ENCODE measurements at places on chromosomes 5 and 9.

DNA sequence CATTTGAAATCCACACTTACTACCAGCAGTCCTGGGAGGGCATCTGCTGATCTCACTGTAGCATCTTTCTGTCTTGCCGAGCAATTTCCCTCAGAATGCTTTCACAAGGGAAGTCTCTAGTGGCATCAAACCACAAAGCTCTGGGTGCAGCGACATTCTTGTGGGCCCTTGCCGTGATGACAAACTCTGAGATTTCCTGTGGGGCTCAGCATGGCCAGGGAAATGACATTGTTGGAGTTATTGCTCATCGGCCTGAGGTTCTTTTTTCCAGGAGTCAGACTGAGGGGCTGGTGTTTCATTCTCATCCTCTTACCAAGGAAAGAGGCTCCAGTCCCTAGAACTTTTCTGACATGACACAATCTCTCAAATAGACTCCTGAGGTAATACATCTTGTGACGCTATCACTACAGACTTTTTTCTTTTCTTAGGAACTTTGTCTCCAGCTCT lies 51.4 kb downstream of the PFDN1 start:
- no peak for DNase-seq

DNA sequence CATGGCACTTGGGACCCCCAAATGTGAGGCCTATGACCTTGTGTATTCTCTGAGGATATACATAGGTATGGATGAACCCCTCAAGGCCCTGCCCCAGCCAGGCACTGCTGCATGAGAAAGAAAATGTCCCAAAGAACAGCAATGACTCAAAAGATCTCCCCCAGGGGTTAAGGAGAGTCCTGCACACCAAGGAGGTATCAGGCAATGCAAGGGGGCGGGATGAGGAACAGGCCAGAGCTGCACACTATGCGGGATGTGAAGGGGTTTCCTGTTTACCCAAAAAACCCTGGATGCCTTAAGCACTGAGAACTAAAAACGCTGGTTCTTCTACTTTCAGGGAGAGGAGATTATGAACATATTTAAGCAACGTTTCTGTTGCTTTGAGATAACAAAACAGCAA lies 3.4 kb downstream of the RAPGEF1 start:
- no peak for DNase-seq

- no peak for DNase-seq
Measured at GRCh38 chr9:127075624-127076372, 46.6 kb downstream of the ANGPTL2 start.

DNA sequence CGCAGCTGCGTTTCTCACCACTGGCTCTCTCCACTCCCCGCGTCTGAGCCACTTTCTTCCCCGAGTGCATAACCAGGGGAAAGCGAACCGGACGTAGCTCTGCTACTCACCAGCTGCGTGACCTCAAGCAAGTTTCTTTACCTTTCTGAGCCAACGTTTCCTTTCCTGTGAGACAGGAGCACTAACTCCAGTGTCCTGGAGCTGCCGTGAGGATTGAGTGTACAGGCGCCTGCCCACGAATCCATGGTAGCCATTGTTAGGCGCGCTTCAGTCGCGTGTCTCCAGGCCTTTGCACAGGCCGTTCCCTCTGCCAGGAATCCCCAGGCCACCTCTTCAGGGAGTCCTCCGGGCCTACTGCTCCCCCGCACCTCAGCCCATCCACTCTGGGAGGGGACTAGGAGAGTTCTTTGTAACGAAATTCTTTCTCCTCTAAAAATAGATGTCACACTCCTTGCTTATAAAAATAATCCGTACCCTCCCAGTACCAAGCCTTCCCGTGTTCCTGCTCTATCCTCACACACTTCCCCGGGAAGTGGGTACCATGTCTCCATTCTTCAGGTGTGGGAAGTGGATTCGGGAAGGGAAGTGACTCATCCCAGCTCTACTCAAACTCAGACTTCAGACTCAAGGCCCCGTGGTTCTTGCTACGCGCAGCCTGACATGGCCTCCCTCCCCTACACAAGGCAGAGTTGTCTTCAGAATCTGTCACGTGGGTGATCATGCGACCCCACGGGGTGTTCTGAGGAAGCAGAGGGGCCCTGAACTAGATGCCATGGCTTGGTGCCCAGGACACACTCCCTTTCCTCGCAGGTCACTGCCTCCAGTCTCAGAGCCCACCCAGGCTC lies 16.1 kb upstream of the CRB2 start:
- DNase-seq = no peak

DNA sequence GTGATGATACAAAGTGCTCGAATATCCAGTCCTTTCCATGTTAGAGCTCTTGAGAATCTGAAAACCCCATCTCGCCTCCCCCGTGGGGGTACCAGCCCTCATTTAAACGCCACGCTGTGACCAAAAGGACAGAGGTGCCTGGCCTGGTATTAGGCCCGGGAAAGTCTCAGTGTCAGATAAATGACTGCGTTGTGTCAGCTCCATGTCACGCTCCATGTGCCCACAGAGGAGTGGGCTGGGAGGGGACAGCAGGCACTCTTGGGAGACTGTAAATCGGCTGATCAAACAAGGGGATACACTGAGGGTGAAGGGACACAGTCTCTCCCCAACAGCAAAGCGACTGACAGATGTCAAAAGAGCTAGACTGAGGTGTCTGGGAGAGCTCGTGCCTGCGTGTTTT lies 65.7 kb upstream of the ECM2 start:
- DNase-seq = no peak

DNA sequence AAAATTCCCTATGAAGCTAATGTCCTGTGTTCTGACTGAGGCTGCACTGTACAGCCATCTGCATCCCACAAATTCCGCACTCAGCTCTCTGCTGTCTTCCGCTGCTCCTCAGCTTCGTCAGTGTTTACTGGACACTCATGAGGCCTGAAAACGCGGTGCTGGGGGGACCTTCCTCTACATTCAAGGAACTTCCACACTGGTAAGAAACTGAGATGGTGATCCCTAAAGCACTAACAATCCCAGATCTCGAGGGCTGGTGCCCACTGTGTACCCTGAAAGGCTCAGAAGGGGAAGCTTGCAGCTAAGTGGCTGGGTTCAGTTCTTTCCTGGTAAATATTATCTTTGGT lies 117.9 kb downstream of the NRG2 start:
- DNase-seq = no peak

DNA sequence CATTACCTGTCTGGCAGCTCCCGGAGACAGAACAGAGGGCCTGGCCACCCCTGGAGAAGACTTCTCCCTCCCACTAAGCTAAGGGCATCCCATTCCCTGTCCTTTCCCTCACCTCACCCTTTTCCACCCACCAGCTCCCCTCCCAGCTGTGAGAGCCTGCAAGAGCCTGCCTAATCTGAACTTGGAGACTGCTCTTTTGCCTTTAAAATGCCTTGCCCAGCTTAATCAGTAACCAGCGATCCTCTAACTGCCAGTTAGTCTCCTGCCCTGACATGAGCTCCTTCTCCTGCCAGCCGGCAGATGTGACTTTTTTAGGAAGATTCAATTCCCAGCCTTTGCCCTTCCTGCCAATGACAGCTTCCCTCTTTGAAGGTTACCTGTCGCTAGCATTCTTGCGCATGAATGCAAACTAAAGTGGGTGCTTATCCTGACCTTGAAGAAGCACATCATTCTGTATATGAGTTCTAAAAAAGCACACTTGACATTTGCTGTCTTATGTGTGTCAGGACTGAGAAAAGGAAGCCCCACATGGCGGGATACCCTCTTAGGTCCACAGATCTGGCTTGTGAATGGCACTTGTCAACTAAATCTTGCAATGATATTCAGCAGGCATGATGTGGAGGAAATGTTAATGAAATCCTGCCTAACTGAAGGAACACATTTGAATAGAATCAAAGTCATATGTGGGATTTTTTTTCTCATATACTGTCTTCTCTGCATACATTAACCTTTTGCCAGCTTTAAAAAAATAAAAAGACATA lies 411.2 kb upstream of the SLC30A5 start:
- peak; percentile 50 for DNase-seq

DNA sequence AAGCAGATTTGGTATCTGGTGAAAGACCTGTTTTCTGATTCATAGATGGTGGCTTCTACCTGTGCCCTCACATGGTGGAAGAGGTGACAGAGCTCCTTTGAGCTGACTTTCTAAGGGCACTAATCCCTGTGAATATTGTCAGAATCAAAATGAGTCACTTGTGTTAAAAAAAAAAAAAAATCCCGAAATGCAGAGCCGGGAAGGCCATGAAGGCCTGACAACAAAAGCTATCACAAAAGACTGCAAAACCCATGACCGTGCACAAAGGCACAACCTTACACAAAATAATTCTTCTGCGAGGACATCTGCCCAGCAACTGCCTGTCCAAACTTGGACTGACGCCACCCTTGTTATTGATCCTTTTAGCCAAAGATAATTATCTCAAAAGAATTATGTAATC lies 19.6 kb upstream of the UBTD2 start:
- DNase-seq = peak; percentile 14

- DNase-seq = no peak
Measured at GRCh38 chr5:160198146-160198545, 31.2 kb upstream of the FABP6 start.

GRCh38 chr9:93541581-93542349 lies 34.6 kb upstream of the PHF2 start:
- DNase-seq = no peak

DNA sequence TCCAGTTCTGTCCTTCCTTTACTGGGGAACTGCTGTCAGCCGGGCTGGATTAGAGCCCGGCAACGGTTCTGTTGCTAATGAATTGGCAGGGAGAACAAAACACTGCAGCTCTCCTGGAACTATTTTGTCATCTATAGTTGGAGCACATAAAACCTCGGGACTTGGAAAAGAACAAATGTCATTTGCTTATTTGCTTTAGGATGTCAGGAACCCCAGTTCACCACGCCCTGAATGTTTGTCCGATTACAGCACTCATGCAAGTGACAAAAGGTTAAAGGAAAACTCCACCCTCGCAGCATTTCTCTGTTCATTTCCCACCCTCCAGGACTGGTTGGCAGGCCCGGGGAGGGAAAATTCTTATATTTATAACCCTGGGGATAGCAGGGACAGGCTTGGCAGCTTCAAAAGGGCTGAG lies 66.4 kb upstream of the PLPP1 start:
- peak; percentile 74 for DNase-seq

GRCh38 chr9:90870621-90871326 lies 69.2 kb downstream of the SYK start:
- peak; percentile 43 for DNase-seq

DNA sequence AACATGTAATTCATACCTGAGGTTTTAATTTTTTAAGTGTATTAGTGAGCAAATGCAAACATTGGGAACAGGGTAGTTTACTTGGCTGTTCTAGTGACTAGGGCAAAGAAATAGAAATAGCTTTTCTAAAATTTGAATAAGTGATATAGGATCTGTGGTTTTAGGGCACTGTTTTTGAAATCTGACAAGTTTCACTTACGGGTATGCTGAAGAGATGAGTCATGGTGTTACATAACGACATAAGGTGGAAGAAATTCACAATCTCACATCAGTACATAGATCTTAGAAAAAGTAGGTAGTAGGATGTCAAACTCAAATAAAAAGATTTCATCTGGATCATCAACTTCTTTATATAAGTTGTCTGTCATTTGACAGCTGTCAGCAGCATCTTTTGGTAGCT lies 772.3 kb downstream of the MAT2B start:
- no peak for DNase-seq

- no peak for DNase-seq
Measured at GRCh38 chr5:32089146-32090000, 84.7 kb downstream of the GOLPH3 start.

DNA sequence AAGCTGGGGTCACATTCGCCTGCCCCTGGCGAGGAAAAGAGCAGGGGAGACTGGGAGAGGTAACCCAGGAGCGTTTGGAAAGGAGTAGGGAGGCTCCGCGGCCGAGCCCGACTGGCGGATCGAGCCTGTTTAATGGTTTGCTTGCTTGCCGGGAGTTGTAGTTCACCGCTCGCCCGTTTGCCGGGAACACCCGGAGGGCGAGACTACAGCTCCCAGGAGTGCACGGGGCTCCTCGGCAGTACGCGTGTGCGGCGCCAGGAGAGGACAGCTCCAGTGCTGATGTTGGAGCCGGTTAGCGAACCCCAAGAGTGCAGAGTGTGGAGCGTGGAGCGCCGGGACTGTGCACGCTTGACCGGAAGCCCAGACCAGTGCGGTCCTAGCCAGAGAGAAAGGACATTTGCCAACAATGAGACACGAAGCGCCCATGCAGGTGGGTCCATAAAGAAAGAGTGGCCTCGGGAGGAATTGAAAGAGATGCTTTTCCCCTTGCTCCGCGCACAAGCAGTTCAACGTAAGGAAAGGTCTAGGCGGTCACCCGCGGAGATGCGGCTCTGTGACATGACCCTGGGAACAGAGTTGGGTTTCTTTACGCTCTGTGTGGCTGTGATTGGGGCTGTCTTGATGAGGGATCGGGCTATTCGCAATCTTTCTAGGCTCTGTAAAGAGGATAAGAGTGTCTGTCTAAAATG lies at the start of gene RAB3C:
Gene RAB3C, plus strand, starts transcription at position 273 of the 689 bp plus-strand sequence. Its CDS starts 134 bp downstream, at position 407.
- DNase-seq = peak; percentile 96

DNA sequence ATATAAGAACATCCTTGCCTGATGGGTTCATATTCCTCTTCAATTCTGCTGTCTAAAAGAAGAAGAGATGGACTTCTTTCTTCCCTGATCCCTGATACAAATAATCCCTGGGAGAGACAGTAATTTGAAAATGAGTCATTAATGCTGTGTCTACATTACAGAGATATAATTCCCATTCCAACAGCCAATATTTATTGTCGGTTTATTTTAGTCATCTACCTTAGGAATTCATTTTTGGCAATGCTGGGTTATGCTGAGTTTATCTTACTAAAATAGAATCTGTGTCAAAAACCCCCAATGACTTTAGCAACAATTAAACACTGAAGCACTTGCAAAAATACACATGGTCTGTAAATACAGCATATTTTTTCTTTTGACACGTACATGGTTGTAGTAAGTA lies 23.9 kb downstream of the ZNF474 start:
- no peak for DNase-seq

DNA sequence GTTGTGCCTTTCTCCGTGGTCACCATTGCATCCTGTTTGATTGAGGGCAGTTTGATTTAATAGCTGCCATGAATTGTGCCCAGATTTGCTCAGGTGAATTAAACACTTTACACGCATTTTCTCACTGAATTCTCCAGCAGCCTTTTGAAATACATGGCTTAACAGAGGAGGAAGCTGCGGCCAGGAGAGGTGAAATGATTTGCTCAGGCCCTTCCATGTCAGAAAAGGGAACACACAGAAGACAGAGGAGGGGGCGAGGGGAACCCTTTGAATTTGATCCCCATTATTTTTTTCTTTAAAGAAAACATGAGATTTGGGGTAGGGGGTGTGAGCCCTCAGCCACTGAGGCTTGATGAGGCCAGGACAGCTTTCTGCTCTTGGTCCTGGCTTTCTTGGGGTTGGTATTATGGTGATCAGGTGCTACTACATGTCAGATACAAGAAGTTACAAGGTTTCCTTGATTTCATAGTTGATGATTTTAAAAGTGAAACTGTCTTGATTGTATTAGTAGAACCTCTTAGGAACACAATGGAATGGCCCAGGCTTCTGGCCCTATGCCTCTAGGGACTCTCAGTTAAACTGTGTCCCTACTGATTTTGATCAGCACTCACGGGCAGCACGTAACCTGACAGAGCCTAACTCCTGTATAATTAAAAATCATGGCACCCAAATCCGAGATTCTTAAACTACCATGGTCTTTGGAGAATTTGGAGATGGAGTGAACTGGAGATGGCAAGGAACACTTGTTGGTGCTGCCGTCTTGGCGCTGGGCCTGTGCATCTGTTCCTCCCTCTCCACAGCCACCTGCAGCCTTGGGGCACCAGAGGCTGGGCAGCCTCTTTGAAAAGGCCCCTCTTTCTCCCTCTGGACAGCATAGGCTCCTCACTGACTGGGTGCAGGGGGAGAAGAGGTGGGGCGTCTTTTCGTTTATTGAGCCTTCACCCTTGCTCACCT lies 107.9 kb downstream of the TRIO start:
- no peak for DNase-seq

GRCh38 chr5:33343676-33344327 lies 97.0 kb upstream of the TARS1 start:
- DNase-seq = no peak
